ENCODE measurements at places on chromosomes 5 and 9.
A peak's percentile ranks its signal among the peaks of the same experiment; 100 is the strongest.

GRCh38 chr5:58074222-58074621, 385.7 kb downstream of the PLK2 start:
- no peak for DNase-seq

DNA sequence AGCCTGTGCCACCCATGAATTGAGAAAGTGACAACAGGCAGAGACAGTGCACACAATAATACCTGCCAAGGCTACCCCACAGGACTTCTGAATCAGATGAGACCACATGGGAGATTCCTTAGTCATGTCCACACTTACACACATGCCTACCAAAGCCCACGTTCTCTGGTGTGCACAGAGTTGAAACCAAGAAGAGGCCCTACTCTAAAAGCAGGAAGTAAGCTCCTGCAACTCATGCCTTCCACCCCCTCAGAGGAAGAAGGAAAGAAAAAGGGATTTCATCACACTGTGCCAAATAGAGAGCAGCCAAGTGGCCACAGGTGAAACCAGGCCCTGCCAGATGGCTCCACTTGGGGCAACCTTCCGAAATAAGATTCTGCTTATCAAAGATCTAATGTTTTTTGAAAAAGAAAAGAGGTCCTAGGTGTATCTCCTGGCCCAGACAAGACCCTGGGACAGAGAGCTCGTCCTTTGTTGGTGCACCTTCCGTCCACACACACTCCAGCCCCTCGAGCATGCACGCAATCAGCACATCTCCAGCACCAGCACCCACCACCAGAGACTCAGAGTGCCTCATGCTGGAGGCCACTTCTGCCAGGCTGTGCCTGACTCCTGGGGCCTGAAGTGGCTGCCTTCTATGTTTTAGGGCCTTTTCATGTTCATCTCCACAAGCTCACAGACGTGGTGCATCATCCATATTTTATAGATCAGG, 114.6 kb upstream of the SPOCK1 start:
- DNase-seq, result no peak

- DNase-seq, result no peak
Measured at GRCh38 chr9:101470021-101470420, 34.4 kb upstream of the ALDOB start.

- no peak for DNase-seq
Measured at GRCh38 chr5:73387601-73388305, 60.8 kb downstream of the FOXD1 start.

DNA sequence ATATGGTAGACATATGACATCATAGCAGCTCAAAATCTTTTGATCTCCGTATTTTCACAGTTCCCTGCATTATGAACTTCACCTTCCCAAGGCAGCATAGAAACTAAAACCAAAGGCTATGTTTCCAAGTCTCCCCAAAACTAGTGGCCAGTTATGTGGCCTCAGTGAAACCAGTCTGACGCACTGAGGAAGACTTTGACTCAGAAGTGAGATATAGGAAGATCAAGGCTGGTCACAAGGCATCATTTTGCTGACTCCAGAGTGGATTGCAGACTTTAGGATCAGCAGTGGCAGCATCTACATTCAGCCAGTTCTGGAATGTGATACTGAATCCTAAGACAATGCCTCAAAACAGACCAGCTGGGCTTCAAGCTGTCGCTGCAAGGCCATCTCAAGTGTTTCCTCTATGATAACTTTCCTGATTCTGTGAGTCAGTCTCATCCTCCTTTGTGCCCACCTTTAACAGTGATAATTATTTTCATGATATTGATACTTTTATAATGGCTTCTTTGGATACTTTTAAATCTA, 34.4 kb upstream of the ELL2 start:
- DNase-seq, result no peak

- no peak for DNase-seq
Measured at GRCh38 chr5:2747363-2748162, 3.9 kb downstream of the IRX2 start.

GRCh38 chr5:5494489-5495402, 72.3 kb downstream of the ICE1 start:
- peak; percentile 65 for DNase-seq
